ENCODE measurements at places on chromosomes 1 and 21.

GRCh38 chr1:100377590-100378361 is 25.5 kb downstream of the CDC14A start:
- DNase-seq = no peak

- no peak for DNase-seq
Observed at GRCh38 chr1:53345996-53346813, 18.3 kb upstream of the LRP8 start.

DNA sequence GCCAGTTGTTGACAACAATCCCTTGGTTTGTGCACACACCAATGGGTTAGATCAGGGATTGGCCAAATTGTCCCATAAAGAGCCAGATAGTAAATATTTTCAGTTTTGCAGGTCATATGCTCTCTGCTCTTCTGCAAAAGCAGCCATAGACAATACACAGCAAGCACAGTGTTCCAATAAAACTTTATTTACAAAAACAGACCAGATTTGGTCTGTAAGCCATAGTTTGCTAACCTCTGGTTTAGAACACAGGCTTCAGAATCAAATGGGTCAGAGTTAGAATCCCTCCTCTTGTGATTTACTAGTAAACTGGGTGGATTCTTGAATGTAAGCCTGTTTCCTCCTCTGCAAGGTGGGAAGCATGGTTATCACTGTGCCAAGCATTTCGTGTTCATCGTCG is 65.3 kb upstream of the EFHD2 start:
- no peak for DNase-seq

GRCh38 chr1:119787776-119788175 is 19.1 kb upstream of the HMGCS2 start:
- no peak for DNase-seq

GRCh38 chr1:158998781-158999161 is 10.9 kb upstream of the IFI16 start:
- DNase-seq = peak; percentile 2

DNA sequence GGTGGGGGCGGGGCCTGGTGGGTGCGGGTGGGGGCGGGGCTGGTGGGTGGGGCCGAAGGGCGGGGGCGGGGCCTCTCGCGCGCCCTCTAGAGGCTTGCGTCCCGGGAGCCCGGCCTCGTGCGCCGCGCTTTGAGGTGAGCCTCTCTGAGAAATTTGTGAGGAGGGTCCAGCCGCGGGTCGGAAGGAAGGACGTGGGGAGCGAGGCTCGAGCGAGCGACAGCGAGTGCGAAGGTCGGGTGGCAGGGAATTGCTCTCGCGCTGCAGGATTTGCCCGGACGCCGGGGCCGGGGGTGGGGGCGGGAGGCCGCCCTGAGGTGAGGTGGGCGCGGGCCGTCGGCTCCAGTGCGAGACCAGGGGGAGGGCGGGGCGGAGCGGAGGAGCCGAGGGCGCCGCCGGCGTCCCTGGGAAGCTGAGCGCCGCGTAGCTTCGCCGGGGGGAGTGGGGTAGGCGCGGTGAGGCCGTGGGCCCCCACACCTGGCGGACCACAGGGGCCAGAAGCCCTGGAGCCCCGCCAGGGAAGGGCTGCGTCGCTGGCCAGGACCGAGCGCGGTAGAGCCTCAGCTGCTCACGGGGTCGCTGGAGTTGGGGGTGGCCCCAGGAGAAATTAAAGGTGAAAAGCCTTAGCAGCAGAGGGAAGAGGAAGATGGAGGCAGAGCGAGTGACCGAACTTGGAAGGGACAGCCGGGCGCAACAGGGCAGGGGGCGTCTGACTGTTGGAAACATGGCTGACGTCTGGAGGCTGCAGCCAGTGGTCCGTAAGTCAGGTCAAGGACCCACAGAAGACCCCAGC is 754 bp upstream of the LSS start:
- DNase-seq = peak; percentile 41

DNA sequence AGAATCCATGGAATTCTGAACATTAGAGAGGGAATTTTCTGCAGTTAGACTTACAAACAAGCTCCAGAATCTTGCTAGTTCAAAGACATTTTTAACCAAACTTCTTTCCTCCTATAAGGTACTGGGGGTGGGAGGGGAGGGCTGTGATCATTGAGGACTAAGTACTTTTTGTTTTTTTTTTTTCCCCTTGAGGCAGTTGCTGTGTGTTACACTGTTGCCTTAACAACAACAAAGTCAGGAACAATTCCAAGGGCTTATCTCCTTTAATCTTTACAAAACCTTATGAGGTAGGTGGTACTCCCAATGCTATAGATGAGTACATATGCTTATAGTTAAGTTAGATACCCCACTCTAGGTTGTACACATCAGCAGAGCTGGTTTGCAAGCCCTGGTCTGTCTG is 62.9 kb downstream of the PPP1R12B start:
- DNase-seq = no peak

DNA sequence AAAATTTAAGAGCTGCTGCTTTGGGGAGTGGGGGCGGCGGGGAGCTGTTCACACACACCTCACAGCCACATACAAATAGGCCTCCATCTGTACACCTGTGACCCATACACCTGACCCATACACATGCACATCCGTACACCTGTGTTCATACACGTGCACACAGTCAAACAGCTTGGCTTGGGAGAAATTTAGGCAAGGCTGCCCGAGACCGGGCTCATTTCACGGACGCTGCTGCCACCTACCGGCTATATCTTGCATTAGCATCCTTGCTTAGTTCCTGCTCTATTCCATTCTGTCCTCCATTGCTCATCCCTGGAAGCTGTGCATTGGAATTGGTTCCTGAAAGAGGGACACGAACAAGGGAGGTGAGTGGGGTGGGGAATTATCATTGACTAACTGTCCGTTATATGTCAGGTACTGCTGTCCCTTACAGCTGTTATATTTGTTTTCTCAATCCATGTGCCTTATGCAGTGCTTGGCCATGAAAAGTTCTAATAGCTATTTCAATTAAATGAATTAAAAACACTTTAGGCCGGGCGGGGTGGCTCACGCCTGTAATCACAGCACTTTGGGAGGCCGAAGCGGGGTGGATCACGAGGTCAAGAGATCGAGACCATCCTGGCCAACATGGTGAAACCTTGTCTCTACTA is 37.1 kb upstream of the EPB41 start:
- DNase-seq = peak; percentile 64

All from COR-L47 (cell line).